ENCODE measurements at places on chromosomes 5 and 9.
A peak's percentile ranks its signal among the peaks of the same experiment; 100 is the strongest.

- DNase-seq: no peak
Measured at GRCh38 chr5:59485629-59486439, 407.7 kb downstream of the PDE4D start.

DNA sequence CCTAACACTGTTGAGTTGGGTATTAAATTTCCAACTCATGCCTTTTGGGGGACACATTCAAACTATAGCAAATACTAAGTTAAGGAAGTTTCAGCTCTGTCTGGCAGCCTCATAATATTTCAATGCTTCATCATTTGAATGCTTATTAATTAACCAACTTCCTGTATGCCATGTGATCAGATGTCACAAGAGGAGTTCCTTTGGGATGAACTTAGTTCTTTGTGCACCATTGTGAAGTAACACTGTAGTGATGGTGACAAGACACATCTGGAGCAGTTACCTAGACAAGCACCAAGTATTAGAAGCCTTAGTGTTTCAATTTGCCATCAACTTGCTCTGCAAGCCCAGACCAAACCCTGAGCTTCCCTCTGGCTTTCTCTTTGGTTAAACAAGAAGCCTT is 90.7 kb upstream of the IL12B start:
- no peak for DNase-seq

GRCh38 chr9:117359910-117360309 is 54.9 kb downstream of the ASTN2 start:
- no peak for DNase-seq

- peak; percentile 6 for DNase-seq
Measured at GRCh38 chr9:35605351-35606137, 482 bp downstream of the TESK1 start.

DNA sequence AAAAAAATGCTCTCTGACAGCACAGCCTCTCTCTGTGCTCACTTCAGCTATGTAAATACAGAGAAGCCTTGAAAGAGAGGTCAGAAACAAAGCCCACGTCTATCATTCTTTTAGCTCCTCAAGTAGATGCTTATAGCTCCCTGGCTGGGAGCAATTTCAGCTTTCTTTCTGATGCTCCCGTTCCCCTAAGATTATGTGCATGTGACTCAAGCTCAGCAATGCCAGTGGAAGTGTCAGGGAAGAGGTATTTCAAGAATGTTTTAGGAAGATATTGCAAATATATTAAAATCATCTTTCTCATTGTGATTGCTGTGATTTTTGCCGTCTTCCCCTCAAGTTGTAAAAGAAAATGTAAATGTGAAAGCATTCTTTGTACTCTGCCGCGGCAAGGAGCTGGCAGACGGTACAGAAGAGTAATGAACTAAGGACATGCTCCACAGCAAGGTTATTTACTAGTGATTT is 1353.7 kb upstream of the ACO1 start:
- DNase-seq: no peak

GRCh38 chr5:119275601-119276173 is 80.1 kb upstream of the TNFAIP8 start:
- peak; percentile 46 for DNase-seq

DNA sequence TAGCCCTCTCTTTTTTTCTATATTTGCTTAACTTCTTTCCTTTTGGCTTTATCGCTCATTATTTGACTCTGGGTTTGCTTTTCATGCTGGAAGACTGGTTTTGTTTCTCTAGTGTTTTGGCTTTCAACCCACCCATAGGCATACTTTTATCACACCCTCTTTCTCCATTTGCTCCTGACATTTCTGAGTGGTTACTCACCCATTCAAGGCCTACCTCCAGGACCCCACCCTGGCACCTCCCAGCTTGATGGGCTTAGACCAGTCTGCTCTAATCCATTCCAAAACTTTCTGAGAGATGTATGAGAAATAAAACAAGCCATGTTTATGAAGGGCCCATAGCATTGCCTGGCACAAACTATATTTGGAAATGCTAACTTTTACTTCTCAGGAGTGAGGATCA is 18.1 kb downstream of the C6 start:
- DNase-seq: no peak

DNA sequence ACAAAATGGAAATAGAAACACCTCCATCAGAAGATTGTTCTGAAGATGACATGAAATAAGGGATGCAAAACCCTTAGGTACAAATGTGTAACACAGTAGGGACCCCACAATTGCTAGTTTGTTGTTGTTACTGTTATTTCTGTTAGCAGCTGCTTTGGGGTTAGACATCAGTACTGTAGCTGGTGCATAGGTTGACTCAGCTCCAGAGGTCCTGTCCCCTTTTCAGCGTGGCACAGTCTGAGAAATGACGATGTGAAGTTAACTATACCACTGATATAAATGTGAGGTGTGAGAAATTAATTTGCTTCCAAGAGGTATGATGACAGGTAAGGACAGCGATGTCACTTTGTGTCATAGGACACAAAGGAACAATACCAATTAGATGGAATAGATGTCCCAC is 384.6 kb upstream of the KLF4 start:
- no peak for DNase-seq

DNA sequence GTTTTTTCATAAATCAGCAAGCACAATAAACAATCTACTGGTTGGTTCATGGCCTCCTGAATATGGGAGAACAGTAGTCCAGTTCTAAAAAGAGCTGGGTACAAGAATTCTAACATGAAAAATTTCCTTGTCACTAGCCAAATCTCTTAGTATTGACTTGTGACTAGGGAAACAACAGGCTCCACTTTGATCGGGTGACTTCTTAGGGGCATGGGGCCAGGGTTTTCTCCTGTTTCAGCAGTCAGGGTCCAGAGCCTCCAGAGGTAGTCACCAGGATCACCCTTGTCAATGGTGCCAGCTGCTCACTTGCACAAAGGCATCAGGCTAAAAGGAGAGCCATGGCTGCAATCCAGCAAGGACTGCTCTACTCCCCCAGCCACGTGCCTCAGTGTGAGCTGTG is 38.1 kb downstream of the LPAR1 start:
- DNase-seq: no peak

- no peak for DNase-seq
Measured at GRCh38 chr5:141793403-141793802, 84.8 kb downstream of the PCDH1 start.

DNA sequence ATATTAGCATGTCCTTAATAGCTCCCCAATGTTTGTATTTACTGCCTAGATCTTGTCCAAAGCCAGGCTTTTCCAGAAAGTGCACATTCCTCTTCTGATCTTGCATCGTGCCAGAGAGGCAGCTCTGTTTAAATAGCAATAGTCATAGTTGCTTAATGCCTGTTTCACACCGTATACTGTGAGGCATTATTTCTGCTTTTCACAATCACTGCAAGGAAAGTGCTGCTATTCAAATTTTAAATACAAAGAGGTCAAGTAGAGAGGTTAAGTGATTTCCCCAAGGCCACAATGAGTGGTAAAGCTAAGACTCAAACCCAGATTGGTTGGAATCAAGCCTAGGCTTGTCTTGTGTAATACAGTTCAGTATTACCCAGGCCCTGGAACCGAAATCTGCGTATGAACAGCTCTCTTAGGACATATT is 153.6 kb downstream of the SNX18 start:
- peak; percentile 2 for DNase-seq

DNA sequence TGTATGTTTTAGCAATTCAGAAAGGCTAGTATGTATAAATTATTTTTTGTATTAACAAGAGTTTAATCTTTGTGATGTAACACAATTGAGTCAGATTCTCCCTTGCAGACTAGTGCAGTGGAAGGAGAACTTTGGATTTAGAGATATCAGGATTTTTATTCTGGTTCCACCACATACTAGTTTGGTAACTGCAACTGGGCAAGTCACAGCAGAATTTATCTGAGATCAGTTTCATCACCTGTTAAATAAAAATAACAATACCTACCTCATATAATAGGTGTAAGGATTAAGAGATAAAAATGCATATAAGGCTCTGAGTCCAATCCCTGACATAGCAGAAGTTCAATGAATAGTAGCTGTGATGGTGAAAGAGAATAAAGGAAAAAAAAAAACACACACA is 34.0 kb upstream of the ZNF462 start:
- no peak for DNase-seq

GRCh38 chr5:77590347-77590746 is 48.2 kb downstream of the OTP start:
- DNase-seq: no peak

DNA sequence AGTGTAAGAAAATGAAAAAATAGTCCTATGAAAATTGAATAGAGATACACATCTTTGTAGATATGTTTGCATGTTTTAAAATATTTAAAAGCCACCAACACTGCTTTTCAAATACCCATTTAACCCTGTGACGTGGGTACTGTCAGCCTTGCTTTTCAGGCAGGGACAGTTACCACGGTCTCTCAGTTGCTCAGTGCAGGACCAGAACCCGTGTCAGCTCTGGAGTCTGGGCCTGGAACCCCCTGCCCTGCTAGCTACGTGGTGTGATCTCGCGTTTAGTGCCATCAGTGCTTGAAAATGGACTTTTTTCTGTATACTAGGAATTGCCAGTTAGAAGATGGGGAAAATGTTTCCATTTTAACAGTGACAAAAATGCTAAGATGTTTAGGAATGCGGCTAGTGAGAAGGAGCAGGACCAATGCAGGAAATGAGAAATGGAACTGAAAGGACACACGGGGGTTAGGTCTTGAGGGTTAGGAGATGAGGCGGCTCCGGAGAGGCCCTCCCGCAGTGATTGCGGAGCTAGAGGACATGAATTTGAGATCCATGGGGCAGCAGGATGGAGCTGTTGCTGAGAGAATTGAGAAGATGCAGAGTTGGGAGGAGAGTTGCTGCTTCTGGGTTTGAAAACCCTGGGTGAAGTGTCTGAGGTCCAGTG is 13.7 kb downstream of the RNU6ATAC start:
- no peak for DNase-seq

- DNase-seq: peak; percentile 52
Measured at GRCh38 chr5:175718401-175719108, 60.7 kb downstream of the HRH2 start.

DNA sequence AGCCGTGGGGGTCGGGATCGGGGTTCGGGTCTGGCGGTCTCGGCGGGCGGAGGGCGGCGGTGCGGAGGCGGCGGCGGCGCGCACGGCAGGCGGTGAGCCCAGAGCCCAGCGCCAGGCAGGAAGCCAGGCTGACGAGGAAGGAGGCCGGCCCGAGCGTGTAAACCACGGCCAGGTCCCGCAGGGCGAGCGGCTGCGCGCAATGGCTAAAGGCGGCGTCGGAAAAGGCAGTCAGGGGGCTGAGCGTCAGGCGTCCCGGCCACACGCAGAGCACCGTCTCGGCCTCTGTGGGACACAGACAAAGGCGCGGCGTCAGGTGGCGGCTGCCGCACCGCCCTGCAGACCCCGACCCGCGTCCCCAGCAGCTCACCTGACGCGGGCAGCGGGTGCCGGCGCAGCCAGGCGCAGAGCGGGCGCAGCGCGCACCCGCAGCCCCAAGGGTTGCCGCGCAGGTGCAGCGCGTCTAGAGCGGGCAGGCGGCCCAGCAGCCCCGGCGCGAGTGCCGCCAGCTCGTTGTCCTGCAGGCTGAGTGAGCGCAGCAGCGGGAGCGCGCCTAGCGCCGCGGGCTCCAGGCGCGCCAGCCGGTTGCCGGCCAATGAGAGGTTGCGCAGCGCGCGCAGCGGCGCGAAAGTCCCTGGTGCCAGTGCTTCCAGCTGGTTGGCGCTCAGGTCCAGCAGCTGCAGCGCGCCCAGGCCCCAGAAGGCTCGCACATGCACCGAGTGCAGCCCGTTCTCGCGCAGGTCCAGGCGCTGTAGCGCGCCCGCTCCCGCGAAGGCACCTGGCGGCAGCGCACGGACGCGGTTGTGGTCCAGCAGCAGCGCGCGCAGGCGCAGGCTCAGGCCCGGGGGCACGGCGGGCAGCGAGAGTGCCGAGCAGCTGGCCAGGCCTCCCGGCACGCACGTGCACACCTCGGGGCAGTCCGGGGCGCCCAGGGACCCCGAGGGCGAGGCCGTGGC is 671 bp downstream of the LRRC26 start:
- DNase-seq: no peak

DNA sequence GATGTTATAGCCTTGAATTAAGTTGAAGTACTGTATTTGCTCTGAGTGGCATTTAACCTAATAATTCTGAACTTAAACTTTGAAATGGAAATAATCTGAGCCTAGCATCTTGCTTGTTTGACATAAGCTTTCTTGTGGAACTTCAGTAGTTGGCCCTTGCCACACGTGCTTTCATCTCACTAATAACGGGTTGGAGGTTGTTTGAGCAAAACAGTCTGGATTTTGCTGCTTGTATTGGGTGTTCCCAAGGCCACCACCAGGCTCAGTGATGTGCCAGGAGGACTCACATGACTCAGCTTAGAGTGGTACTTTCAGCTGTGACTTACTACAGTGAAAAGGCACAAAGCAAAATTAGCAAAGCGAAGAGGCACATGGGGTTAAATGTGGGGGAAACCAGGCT is 35.7 kb downstream of the SECISBP2 start:
- DNase-seq: no peak
